Activated B cell treated with CpG ODN at 0.5 μM for 24 hours (primary cell): ENCODE measurements at places on chromosomes 4 and X.
A peak's percentile ranks its signal among the peaks of the same experiment; 100 is the strongest.

- no peak for DNase-seq
These were observed 43.8 kb upstream of the SETD7 start for GRCh38 chr4:139599594-139600374.

DNA sequence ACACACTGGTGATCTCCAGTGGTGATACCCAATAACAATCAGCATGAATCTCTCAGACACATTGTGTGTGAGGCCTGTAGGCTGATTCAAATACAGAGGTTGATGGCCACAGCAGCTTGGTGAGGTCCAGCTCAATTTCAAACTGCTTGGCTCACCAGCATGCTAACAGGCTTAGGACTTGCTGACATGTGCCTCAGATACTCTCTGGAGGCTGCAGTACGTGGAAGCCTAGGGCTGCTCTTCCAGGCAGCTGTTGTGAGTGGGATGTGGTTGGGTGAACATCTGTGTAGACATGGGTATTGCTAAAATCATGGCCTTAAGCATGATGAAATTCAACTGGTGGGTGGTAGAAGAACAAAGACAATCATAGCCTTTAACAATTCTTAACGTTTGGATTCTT lies 4.3 kb downstream of the CXCL9 start:
- no peak for DNase-seq

- no peak for DNase-seq
These were observed 861 bp upstream of the DTHD1 start for GRCh38 chr4:36280555-36280954.

DNA sequence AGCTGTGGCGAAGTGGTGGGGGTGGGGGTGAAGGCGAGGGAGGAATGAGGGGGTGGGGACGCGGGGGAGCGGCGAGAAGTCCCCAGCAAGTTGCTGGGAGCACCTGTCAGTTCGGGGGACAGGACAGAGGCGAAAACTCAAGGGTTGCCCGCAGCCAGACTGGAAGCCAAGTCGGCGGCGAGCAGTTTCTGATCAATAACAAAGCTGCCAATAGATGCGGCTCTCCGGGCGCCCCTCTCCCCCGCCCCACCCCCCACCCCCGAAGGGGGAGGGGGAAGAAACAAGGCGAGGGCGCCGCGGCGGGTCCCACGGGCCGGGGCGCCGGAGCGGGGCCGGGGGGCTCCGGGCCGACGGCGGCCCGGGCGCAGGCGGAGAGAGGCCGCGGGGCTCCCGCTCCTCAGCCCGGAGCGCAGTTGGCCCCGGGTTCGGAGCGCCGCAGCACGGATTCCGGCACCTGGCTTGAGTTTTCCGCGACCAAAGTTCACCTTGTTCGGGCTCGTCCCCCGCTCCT lies 379 bp downstream of the PDGFC start:
- DNase-seq = no peak

GRCh38 chrX:69627744-69628143 lies 11.8 kb downstream of the EDA start:
- DNase-seq = no peak

DNA sequence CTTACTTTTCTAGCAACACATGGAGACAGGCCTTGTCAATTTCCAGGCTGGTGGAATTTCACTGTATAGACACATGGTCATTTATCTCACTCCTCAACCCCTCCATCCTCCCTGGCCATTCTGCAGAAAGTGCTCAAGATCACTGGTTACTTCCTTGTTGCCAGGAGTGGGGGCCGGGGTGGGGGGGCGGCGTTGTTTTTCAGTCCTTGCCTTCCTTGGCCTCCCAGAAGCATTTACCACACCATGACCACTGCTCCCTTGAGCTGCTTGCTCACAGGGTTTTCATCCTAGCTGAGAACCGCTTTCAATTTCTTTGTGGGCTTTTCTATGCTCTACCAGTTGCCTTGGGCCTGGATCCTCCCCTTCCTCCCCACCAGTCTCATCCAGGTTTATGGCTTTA lies 14.1 kb upstream of the BCOR start:
- no peak for DNase-seq

GRCh38 chr4:94334962-94335361 lies 7.7 kb downstream of the HPGDS start:
- no peak for DNase-seq

DNA sequence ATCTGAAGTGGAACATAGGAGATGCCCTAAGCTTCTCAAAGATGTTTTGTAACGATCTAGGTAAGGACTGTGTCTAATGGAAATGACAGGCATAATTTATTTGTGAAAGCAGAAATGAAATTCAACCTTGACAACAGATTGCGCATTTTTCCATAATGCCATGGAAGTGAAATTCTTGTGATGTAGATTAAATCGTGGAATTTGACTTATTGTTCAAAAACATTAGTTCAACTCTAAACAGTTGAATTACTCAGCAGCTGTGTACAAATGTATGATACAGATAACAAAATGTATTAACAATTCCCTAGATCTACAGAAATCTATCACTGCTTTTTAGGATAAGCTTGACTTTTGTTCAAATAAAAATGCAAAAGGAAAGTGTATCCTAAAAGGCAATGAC lies 44.4 kb downstream of the VCX2 start:
- no peak for DNase-seq

- no peak for DNase-seq
These were observed 209.1 kb upstream of the FAT1 start for GRCh38 chr4:186932631-186933187.

DNA sequence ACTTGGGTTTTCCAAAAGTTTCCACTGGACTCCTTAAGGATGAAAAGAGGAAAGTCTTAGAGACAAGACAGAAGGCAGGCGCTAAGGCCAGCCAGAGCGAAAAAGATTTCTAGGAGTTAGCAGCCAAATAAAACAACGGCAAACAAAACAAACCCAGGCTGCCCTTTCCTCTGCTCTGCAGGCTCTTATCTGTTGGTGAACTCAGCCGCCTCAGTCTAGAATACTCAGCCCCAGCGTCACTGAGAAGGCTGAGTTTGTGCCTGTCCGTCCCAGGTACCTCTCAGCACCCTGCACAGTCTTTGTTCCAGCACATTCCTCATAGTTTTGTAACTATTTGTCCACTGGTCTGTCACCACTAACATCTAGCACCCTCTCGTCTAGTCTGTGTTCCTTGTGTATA lies 75.6 kb upstream of the FAM9C start:
- DNase-seq = no peak

- no peak for DNase-seq
These were observed 7.9 kb downstream of the PDLIM5 start for GRCh38 chr4:94459462-94460161.

DNA sequence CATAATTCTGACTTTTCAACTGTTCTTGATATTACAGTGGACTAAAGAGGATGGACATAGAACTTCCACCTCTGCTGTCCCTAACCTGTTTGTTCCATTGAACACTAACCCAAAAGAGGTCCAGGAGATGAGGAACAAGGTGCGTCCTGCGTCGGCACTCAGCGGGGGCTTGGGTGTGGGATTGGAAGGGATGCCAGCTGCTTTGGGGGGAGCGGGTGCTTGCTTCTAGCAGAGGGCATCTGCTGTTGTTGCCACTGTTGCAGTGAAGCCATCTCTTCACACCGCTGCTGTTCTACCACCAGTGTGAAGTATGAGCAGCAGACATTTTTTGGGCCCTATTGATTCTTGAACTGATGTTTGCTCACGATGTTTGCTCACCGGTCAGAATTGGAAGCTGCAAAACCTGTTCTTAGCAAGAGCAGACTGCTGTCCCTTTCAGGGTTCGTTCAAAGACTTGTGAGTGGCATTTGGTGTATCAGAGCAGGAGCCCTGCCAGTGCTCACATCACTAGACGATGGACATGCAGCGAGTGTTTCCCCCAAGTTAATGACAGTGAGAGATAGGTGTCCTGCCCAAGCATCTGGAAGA lies 55.4 kb downstream of the NOP14 start:
- no peak for DNase-seq

DNA sequence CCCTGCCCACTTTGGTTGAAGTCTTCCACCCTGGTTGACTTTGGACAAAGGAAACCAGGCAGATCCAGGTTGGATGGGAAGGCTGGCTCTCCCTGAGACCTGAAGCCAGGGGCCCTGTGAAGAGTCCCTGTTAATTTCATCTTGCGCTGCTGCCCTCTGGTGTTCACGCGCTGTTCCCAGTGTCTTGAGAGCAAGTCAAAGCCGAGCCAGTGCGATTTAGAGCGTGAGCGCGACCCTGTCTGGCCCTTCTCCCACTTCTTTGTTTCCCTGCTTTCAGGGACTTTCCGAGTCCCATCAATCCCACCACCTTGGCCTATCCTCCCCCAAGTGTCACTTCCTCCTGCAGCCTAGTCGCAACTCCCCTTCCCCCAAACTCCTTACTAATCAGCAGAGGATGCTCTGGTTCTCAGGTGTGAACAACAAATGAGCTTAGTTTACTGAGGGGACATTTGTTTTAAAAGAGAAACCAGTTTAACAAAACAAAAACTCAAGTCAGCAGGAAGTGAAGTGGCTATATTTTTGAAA lies 25.8 kb upstream of the CHRNA9 start:
- peak; percentile 78 for DNase-seq

DNA sequence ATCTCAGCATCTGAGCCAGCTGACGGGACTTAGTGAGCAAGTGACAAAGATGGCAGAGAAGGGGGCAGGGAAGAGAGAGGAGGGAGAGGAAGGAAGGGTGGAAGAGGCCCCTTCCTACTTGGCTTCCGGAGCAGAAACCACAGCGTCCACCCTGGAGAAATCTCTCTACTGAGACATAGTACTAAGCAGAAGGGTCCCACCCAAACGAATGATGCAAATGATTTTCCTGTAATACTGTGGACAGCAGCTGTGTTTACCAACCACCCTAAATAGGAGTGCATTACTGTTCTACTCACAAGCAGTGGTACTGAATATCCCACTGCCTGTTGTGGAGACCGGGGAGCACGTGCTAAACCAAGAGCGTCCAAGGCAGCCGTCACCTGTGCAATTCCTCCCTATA lies 29.4 kb downstream of the DTHD1 start:
- DNase-seq = no peak

DNA sequence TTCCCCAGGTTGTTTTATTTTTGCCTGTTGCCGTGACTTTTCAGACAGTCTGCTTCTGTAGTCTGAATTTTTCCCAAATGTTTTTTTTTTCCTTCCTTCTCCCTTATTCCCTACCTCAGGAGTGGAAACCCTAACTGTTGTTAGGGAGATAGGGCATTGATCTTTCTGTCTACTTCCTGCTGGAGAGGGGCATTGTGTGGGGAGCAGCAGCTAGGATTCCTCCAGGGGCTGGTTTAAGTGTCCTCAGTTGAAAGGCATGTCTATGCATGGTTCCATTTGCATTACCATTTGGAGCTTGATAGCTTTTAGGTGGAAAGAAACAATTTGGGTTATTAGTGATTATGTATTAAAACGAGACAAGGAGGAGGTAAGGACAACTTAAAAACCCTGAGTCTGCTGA lies 383.9 kb downstream of the DCAF12L2 start:
- DNase-seq = no peak

DNA sequence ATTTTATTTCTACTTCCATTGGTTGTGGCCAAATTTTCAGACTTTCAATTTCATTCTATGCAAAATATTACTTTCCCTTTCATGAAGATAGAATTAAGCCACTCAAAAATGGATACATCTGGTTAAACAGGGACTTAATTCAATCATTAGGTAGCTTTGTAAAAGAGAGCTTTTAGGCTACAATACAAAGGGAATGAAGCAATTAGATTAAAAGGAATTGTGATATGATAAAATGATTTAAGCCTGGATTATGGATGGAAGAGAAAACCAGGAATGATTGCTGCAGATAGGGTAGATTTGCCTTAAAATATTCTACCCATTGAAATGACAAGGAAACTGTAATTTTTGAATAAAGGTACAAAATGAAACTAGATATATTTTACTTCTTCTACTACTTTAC lies 134.6 kb upstream of the PDHA2 start:
- no peak for DNase-seq

- DNase-seq = no peak
These were observed 27.8 kb upstream of the SLC2A9 start for GRCh38 chr4:10048941-10049697.

DNA sequence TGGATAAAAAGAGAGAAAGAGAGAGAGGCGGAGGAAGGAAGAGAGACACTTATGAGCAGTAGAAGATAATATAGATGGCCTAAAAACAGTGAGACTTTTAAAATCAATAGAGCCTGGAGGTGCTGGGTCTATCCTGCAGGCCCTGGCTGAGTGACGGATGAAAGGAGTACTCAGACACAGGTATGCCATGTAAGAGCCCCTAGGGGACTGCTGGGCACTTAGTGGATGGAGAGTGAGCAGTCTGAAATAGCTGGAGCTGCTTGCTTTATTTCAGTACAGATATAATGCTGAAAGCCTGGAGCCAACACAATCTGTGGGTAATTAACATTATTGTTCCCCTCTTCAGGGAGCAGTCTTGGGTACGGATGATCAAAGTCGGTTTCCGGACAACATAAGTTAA lies 578.6 kb downstream of the SPOCK3 start:
- DNase-seq = no peak

GRCh38 chr4:4659871-4660651 lies 118.2 kb upstream of the STX18 start:
- no peak for DNase-seq

DNA sequence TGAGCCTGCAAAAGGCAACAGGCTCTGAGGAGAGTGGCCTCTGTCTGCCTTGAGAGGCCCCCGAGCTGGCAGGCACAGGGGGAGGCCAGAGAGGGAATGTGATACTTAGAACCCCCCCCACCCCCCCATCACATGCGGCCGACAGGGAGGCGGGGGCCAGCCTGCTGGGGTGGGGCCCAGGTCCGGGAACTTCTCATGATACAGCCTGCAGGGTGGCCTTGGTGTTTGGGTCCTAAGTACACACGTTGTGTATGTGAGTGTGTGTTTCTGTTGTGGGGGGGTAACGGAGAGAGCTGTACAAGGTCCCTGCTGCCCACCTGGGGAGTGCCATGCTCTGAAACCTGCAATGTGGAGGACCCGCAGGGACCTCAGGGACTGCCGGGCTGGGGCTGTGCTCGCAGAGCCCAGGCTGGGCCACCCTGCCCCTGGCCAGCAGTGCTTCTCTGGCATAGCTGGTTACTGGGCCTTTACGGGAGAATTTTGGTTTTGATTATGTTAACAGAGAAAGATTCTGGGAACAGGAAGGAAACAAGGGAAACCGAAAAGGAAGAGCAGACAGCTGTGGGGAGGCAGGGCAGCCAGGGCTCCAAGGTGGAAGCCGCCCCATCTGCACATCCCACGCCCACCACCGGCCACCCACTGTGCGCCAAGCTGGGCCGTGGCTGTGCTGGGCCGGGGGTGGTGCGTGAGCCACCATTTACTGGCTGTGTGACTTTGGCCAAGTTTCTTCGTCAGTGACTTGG lies 19.9 kb downstream of the SH3BP2 start:
- no peak for DNase-seq

DNA sequence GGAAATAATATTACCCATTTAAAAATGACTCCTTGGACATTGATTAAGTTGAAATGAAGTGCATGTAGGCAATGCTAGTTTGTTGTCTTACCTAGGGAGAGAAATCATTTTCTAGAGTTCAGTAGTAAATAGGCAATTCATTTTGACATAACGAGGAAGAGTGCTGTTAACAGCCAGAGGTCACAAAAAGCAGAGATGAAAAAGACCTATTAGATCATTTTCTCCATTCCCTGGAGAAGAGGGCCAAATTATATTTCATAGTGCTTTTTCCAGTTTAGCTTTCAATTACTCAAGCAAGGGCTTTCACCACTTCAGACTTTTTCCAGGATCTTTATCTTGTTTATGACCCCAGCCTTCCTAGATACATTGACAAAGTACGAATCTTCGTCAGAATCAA lies 374.3 kb upstream of the GALNT7 start:
- DNase-seq = no peak

- DNase-seq = no peak
These were observed 78.4 kb downstream of the JAKMIP1 start for GRCh38 chr4:6121941-6122340.
